Stimulated activated CD4-positive, alpha-beta T cell treated with anti-CD3 and anti-CD28 coated beads, Interleukin-2, amount 100 ng/mL, for 48 hours (primary cell): ENCODE measurements at places on chromosomes 11 and 22.
A peak's percentile ranks its signal among the peaks of the same experiment; 100 is the strongest.

DNA sequence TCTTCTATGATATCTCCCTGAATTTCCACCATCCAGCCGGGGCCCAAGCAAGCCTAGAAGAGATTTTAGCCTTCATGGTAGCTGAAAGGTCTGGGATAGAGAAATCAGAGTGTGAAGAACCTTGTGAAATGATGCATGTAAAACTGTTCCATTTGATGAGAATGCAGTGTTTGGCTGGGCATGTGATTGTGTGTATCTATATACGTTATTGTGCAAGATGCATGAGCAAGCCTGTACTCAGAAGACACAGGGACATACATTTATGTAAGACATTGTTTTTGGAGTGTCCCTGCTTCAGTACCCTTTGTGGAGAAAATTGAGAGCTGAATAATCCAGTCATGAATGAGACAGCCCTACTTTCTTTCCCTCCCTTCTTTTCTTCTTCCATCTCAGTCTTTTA lies 15.2 kb upstream of the OR52K2 start:
- no peak for DNase-seq

DNA sequence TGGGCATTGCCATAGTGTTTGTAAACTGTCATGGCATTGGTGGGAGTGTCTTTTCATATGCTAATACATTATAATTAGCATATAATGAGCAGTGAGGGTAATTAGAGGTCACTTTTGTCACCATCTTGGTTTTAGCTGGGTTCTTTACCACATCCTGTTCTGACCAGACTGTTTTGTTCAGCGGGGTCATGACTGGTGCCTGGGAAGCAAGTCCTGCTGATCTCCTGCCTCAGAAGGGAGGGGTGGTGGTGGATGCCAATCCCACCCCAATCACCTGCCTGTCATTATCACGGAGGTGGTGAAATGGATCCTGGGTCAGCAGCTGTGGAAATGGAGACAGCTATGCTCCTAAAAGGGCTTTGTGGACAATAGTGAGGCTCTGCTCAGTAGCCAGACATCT lies 31.2 kb downstream of the IL18 start:
- DNase-seq: no peak

- peak; percentile 98 for DNase-seq
These were observed at the start of gene TANGO2 for GRCh38 chr22:20020533-20021195. Gene TANGO2 (plus strand): TSS chr22:20021110. CDS start chr22:20036799, 15,689 bp downstream.

- DNase-seq: no peak
These were observed 648.5 kb downstream of the BRD1 start for GRCh38 chr22:49179175-49179574.

DNA sequence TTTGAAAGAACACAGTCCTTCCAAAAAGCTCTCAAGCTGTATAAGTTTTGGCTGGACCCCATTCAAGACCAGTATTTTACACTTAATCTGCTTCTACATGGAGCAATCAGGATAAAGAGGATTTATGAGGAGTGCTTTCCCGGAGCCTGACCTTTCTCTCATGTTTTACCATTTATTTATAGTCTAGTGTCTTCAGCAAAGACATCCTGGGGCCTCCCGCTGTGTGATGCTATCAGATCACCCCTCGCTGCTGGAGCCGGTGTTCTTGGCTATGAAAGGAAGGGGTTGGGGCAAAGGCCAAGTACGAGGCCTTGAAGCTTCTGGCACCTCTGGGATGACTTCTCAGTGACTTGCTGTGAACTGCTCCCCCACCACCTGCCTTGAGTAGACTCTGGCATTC lies 189.6 kb downstream of the ADAMTS15 start:
- DNase-seq: no peak

GRCh38 chr11:62546244-62546928 lies at the start of gene AHNAK:
Gene AHNAK (minus strand): TSS chr11:62546806. CDS start chr11:62536098, 10,708 bp downstream.
- no peak for DNase-seq

GRCh38 chr11:914747-915501 lies 4.3 kb upstream of the CHID1 start:
- DNase-seq: no peak

- no peak for DNase-seq
These were observed 4.0 kb downstream of the A4GALT start for GRCh38 chr22:42716649-42717127.

- peak; percentile 9 for DNase-seq
These were observed 34.6 kb downstream of the SPECC1L start for GRCh38 chr22:24305260-24305692.

- DNase-seq: no peak
These were observed 47.1 kb upstream of the SYT13 start for GRCh38 chr11:45333001-45333971.

- no peak for DNase-seq
These were observed 413.6 kb downstream of the TBC1D22A start for GRCh38 chr22:47176026-47176389.

GRCh38 chr11:62340269-62340901 lies 3.1 kb downstream of the ASRGL1 start:
- peak; percentile 32 for DNase-seq

- DNase-seq: no peak
These were observed 6.4 kb downstream of the COA4 start for GRCh38 chr11:73870261-73870660.

- no peak for DNase-seq
These were observed 43.7 kb upstream of the ADA2 start for GRCh38 chr22:17262976-17263375.
